ENCODE measurements at places on chromosomes 2 and 18. TPM values are rescaled to one million over a fixed set of nuclear protein-coding genes. Genes with fewer than 3 reads are reported as not detected.

Gene SEPTIN10
- 114 TPM for total RNA-seq

Gene TUBA4B
- total RNA-seq: not detected

Gene DSC3
- 0.78 TPM for total RNA-seq

Gene DSEL
- 71.4 TPM for total RNA-seq

Gene DAPL1
- total RNA-seq: not detected

Gene NT5DC4
- not detected for total RNA-seq

Gene HOXD13
- not detected for total RNA-seq

Gene LRRC30
- not detected for total RNA-seq

Gene EPAS1
- total RNA-seq: 6.1 TPM

Gene FAM124B
- total RNA-seq: 7.8 TPM

Gene PPM1G
- 58.0 TPM for total RNA-seq

Gene CD8B
- total RNA-seq: not detected

Gene CNDP1
- 0.16 TPM for total RNA-seq

Gene PLGLB2
- total RNA-seq: 2.0 TPM

Gene XDH
- not detected for total RNA-seq

Gene OR6B2
- total RNA-seq: not detected

Gene SH3RF3
- 12.3 TPM for total RNA-seq

Gene UPP2
- total RNA-seq: 1.7 TPM

Gene CDC42EP3
- total RNA-seq: 25.3 TPM

Gene SLC8A1
- 277 TPM for total RNA-seq

Gene PTCD3
- total RNA-seq: 114 TPM

Gene UGT1A7
- total RNA-seq: not detected

Gene TFCP2L1
- 0.47 TPM for total RNA-seq
